ENCODE measurements at places on chromosomes 6 and 20.
A peak's percentile ranks its signal among the peaks of the same experiment; 100 is the strongest.

DNA sequence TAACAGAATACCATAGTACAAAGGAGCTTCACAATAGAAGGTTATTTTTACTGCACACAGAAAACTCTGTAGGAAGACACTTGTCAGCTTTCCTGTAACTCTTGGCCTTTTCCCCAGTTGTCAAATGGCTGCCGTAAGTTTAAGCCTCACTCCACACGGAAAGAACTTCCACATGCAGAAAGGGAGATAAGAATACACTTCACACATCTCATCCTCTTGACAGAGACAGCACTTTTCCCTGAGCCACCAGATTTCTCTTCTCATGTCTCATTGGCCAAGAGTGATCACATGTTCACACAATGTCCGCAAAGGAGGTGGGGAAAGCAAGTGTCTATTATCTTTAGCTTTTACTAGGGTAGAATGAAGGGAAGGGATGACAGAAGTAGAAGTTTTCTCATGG lies 540.7 kb downstream of the HAO1 start:
- DNase-seq: no peak

GRCh38 chr6:5674721-5675120 lies 332.0 kb downstream of the NRN1 start:
- DNase-seq: no peak

- no peak for DNase-seq
These were observed 135.2 kb downstream of the ELOVL4 start for GRCh38 chr6:79812195-79812594.

- DNase-seq: no peak
These were observed 53.7 kb downstream of the RPS12 start for GRCh38 chr6:132868057-132868456.

DNA sequence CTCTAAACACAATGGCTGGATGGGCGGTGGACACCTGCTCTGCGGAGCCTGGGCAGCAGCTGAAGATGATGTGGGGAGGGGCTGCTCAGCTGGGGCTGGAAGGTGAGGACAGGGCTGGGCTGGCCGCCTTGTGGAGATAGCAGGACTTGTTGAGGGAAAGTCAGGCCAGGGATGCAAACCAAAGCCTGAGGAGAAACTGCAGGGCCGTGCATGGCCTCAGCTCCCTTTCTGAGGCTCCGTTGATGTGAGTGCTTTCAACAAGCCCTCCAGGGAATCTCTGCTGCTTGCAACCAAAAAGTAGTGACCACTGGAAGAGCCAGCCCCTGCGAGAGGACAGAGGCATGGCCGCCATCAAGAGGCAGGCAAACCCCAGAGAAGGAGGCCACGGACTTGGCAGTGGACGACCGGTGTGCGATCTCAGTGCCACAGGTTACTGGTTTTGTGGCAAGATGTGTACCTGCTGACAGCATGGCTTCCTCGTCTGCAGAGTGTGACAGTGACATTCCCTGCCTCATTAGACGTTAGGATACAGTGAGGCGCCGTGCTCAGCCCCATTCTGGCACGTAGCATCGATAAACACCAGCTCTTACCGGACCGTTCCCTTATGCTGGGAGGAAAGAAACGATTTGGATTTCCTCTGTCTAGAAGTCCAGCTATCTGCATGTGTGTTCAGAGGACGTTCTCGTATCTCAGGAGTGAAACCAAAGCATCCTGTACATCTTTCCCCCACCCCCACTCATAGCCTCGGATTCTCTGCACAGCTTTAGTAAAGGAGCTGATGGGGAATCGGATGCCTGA lies 37.9 kb downstream of the ERMARD start:
- DNase-seq: no peak

GRCh38 chr6:150142670-150143515 lies at the start of gene PPP1R14C:
PPP1R14C (plus strand) TSS chr6:150143044; CDS start chr6:150143193, 149 bp downstream.
- DNase-seq: no peak

- no peak for DNase-seq
These were observed 22.8 kb downstream of the NPEPL1 start for GRCh38 chr20:58715391-58715800.

- DNase-seq: no peak
These were observed 144.8 kb downstream of the MOXD1 start for GRCh38 chr6:132256457-132256856.

DNA sequence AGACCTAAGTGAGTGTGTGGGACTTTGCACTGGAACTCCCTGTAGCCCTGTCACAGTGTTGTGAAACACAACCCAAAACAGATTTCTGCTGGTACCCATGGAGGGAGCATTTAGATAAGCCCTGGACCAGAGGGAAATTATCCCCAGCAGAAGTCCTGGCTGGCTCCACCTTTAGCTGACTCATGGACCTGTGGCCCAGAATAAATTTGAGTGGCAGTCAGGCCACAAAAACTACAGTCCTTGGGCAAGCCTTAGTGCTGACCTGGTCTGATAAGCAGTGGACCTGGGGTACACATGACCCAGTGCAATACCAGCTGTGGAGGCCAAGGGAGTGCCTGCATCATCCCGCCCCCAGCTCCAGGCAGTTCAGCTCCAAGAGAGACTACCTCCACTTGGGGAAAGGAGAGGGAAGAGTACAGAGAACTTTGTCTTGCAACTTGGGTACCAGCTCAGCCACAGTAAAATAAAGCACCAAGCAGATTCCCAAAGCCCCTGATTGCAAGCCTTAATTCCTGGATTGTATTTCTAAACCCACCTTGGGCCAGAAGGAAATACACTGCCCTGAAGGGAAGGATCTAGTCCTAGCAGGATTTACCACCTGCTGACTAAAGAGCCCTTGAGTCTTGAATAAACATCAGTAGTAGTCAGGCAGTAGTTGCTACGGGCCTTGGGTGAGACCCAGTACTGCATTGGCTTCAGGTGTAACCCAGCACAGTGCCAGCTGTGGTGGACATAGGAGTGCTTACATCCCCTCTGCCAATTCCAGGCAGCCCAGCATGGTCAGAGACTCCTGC lies 140.4 kb upstream of the COL21A1 start:
- no peak for DNase-seq

DNA sequence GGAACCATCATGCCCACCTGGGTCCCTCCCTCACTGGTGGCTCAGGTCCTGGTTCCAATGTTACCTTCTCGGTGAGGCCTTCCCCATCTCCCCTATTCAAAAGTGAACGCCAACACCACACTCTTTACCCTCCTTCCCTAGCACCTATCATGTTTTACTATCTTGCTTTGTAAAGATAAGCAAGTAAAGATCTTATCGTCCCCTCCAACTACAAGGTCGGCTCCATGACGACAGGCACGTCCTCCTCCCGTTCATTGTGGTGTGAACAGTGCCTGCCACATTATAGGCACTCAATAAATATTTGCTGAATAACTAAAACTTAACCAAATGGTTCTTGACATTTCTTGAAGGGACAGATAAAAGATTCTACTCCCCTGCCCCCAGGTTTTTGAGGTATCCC lies 147.1 kb downstream of the PREX1 start:
- no peak for DNase-seq

GRCh38 chr6:14772188-14772587 lies 473.7 kb upstream of the JARID2 start:
- no peak for DNase-seq

DNA sequence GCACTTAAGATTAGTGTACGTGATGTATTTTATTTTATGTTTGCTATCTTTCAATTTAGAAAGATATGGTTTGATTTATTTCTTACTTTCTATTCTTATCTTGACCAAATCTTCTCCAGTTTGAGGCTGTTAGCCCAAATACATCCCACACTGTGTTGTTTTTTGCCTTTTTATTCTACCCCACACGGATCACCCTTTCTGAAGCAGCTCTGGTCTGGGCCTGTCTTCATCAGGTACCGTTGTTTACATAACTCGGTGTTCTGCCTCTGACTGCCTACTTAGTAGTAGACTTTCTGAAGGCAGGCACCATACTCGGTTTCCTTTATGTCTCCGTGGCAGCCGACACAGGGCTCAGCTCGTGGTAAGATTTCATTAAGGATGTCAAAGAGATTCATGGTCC lies 95.0 kb downstream of the PHACTR1 start:
- DNase-seq: no peak

- no peak for DNase-seq
These were observed 363.2 kb downstream of the THBS2 start for GRCh38 chr6:168890306-168890980.

- DNase-seq: peak; percentile 61
These were observed at the start of gene TBXT for GRCh38 chr6:166167801-166168615. TBXT (minus strand) TSS chr6:166167851; CDS start chr6:166167591, 260 bp downstream.

DNA sequence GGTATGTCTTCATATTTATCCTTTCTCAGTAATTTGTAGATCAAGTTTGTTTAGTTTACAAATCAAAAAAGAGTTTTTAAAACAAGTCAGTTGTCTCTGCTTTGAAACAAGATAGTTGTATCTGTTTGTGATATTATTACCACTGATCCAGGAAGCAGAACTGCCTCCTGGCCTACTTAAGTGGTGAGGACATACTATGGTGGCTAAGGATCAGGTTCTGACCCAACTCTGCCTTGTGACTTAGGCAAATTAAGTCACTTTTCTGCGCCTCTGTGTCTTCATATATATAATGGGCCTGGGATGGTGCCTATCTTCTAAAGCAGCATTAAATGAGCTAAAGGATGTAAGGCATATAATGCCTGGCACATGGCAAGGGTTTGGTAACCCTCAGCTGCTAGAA lies 8.7 kb downstream of the ANKS1A start:
- DNase-seq: no peak

- DNase-seq: no peak
These were observed 125.2 kb upstream of the TRAF3IP2 start for GRCh38 chr6:111730864-111731263.

- DNase-seq: no peak
These were observed 68.7 kb downstream of the FILIP1 start for GRCh38 chr6:75424618-75425548.

DNA sequence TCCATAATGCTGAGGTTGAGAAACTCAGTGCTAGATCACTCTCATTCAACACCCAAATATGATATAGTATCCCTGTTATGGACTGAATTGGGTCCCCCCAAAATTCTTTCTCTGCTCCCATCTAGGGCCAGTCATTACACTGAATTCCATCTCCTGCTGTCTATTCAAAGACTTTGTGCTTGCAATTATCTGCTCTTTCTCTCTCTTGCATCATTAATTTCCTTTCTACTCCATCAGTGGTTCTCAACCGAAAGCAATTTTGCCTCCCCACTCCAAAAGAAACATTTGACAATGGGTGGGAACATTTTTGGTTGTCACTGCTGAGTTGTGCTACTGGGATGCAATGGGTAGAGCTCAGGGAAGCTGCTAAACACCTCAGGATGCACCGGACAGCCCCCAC lies 271.5 kb upstream of the CDYL start:
- DNase-seq: no peak

DNA sequence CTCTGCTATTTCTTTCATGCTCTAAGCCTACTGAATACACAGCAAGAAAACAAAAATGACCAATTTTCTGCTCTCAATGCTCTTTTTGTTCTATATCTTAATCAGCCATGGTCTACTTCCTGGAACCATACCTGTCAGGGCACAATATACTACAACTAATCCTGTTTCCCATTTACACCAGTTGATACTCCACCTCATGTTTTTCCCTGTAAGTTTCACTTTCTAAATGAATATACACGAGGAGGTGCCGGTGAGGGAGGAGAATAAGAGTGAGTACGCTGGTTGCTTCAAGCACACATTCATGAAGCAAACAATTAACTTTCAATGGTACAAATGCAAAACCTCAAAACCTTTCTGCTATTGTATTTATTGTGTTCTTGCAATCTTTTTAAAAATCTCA lies 443.1 kb upstream of the ID4 start:
- no peak for DNase-seq

- no peak for DNase-seq
These were observed 91.7 kb upstream of the PHACTR3 start for GRCh38 chr20:59512651-59513050.

GRCh38 chr6:39593646-39594045 lies 131.6 kb downstream of the KIF6 start:
- DNase-seq: no peak

- DNase-seq: no peak
These were observed 4.1 kb downstream of the RBM38 start for GRCh38 chr20:57395111-57395966.

- no peak for DNase-seq
These were observed 243.3 kb downstream of the NRN1 start for GRCh38 chr6:5763407-5763806.

DNA sequence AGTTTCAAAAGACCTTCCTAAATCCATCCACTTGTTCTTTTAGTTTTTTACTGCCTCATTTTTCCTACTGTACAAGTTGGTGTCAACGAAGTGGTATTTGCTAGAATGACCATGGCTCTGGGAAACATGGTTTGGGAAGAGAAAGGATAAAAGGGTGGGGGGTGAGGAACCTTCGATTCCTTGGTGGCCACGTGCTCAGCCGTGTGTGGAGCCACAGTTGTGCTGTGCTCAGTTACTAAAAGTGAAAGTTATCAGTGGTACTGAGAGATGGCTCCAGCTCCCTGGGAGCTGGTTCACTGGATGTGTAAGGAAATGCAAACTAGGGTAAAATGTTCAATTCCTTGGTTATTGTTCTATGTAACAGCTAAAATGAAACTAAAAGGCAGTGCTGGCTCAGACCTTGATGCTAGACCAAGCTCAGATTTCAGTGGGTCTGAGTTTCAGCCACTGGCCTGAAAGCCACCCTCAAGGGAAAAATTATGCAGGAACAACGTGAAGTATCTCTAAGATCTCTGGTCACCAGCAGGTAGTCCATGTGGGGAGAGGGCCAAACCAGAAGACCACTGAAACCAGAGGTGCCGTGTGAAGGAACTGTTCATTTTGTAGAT lies 7.4 kb upstream of the SLC22A2 start:
- DNase-seq: no peak

GRCh38 chr20:14410869-14411555 lies 73.6 kb upstream of the FLRT3 start:
- DNase-seq: no peak

GRCh38 chr6:11775791-11776409 lies 2.7 kb downstream of the ADTRP start:
- DNase-seq: no peak

GRCh38 chr20:23407781-23408464 lies 13.4 kb downstream of the NAPB start:
- no peak for DNase-seq

DNA sequence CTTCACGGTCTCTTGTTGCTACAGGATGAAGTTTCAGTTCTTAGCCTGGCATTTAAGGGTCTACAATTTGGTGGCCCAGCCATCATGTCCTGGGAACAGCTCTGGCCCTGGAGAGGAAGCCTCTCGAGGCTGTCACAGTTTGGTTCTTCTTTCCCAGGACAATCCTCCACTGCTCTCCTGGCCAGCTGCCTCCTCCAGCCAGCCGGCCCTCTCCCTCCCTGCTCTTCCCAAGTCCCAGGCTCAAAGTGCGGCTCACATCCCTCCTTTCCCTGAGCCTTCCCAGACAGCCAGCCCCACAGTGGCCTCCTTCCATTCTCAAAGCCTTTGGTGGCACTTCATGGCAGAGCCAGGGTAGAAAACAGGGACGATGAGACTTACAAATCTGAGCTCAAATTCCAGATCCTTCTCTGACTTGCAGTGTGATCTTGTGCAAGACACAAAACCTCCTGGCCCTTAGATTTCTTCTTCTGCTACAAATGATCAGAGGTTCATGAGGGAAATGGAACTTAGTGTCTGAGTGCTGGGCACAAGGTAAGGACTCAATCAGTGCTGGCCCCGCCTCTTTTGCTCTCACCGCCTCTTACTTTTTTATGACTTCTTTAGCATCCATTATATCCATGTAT lies 223.8 kb upstream of the ECI2 start:
- DNase-seq: no peak

GRCh38 chr6:105136431-105137350 lies 43.1 kb downstream of the POPDC3 start:
- no peak for DNase-seq

GRCh38 chr20:258963-259362 lies 1.4 kb downstream of the DEFB132 start:
- peak; percentile 9 for DNase-seq
